EL (cell line): ENCODE measurements at places on chromosomes 13 and 19.

DNA sequence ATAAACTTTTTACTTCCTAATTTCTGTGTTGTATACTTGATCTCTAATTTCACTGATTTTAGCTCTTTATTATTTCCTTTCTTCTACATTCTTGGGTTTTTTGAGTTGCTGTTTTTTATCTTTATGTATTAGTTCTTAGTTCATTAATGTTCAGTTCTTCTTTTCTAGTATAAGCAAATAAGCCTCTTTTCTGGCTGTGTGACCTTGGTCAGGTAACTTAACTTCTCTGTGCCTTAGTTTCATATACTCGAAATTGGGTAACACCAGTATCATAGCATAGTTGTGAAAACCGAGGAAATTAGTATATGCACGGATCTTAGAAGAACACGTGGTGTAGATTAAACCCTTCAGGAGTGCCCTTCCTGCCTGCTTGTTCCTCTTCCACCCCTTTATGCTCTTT is 130.2 kb upstream of the C1QTNF9B start:
- DNase-seq = no peak

DNA sequence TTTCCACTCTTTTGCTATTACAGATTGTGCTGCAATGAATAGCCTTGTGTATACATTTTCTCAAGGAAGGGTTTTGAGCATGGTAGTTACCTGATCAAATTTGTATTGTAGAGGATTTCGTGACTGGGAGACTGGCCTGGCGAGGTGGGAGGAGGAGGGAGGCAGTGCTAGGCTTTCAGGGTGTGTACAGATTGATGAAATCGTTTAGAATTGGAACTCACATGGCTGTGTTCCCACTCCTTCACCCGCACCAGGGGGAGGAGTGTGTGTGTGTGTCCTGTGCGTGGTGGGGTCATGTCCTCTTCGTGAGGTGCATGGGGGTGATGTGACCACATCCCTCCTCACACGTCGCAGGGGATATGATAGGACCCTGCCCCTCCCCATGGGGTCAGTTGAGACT is 8.3 kb downstream of the PGLYRP1 start:
- no peak for DNase-seq

DNA sequence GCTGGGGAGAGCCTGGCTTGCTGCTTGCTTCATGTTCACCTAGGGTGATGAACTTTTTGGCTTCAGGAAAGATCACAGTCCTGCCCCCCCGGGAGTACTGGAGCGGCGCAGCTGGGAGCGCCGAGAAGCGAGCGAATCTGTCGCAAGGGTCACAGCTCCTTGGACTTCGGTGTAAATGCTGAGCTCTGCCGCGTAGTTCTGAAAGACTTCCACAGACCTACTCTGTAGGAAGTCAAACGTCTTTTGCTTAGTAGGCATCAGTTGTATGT is 2.7 kb downstream of the ING1 start:
- peak; percentile 31 for DNase-seq

- DNase-seq = no peak
These were observed 19.1 kb downstream of the CEBPG start for GRCh38 chr19:33392341-33393285.
